Left renal cortex interstitium (tissue), 4 donors: ENCODE measurements at places on chromosomes 5 and 9. TPM values are rescaled to one million over a fixed set of nuclear protein-coding genes. Genes with fewer than 3 reads are reported as not detected.

GRCh38 chr9:16004613-16005012 lies 451.8 kb downstream of the CCDC171 start:
- no peak for DNase-seq

- no peak for DNase-seq
Observed at GRCh38 chr9:137552022-137552768, 516 bp downstream of the MRPL41 start.

- no peak for DNase-seq
Observed at GRCh38 chr9:21239911-21240310, at the start of gene IFNA14. Gene IFNA14 (minus strand): TSS chr9:21240005. CDS start chr9:21239935, 70 bp downstream.

PKD2L2 gene
- 0.46 TPM for polyA plus RNA-seq

DNA sequence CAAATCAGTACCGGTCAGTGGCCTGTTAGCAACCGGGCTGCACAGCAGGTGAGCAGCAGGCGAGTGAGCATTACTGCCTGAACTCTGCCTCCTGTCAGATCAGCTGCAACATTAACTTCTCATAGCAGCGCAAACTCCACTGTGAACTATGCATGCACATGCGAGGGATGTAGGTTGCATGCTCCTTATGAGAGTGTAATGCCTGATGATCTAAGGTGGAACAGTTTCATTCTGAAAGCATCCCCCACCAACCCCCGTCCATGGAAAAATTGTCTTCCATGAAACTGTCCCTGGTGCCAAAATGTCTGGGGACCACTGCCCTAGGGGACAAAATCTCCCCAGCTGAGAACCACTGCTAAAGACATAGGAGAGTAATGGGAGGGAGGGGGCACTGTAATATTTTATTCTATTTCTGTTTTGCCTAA lies 51.1 kb downstream of the P4HA2 start:
- DNase-seq, result no peak
